ENCODE measurements at places on chromosomes 11 and 22.

DNA sequence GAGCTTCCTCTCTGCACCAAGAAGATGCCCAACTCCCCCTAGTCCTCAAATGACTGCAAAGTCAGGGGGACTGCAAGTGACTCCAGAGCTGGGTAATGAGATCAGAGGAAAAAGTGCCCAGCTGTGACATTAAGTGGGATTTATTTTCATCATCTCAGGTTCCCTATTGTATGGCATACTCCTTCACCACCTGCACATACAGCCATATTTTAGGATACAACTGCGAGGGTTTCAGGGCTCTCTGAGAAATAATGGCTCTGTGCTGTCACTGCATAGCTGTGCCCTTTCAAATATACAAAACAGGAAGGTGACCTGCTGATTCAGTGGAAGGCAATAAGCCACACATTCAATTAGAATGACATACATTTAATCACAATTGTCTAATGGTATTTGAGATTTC lies 45.6 kb upstream of the PLET1 start:
- no peak for DNase-seq

DNA sequence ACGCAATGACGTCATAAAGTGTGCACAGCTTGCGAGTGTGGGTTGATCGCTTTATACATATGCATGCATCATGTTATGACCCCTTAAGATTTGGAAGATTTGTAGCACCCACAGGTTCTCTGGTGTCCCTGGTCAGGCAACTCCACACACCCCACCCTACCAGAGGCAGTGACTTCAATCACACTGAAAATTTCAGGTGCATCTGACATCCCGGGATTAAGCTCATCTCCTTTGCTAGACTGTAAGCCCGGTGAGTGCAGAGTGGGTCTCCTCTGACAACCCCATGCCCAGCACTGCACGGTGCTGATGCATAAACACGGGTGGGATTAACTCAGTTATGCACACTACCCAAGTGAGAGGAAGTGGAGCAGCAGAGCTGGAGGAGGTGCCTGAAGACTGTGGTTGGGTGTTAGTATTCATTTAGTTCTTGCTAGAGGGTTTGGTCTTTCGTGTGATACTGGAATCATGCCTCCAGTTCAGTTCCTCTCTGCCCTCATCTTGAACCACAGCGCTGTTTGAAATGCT lies 6.5 kb downstream of the ARSA start:
- no peak for DNase-seq

DNA sequence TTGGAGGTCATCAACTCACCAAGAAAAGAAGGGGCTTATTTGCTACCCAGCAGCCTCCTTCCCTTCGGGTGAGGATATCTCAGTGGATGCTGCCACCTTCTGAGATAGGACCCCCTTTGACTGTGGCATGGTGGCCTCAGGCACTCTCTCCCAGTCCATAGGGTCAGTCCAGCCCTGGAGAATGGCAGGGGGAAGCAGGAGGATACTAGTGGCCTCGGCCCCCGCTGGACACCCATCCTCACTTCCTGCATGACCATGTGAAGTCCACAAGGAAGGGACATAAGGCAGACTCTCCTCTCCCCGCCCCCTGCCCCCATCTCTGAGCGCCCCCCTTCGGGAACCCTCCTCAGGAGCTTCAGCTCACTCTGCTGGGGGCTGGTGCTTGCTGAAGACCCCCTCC lies 24.4 kb downstream of the TPBGL start:
- no peak for DNase-seq

- DNase-seq, result no peak
These were observed 107.4 kb downstream of the MORC2 start for GRCh38 chr22:30861131-30861530.

GRCh38 chr11:119371778-119372182 lies 9.7 kb downstream of the USP2 start:
- peak; percentile 29 for DNase-seq

- DNase-seq, result no peak
These were observed 14.8 kb upstream of the PAX6 start for GRCh38 chr11:31825838-31826484.

DNA sequence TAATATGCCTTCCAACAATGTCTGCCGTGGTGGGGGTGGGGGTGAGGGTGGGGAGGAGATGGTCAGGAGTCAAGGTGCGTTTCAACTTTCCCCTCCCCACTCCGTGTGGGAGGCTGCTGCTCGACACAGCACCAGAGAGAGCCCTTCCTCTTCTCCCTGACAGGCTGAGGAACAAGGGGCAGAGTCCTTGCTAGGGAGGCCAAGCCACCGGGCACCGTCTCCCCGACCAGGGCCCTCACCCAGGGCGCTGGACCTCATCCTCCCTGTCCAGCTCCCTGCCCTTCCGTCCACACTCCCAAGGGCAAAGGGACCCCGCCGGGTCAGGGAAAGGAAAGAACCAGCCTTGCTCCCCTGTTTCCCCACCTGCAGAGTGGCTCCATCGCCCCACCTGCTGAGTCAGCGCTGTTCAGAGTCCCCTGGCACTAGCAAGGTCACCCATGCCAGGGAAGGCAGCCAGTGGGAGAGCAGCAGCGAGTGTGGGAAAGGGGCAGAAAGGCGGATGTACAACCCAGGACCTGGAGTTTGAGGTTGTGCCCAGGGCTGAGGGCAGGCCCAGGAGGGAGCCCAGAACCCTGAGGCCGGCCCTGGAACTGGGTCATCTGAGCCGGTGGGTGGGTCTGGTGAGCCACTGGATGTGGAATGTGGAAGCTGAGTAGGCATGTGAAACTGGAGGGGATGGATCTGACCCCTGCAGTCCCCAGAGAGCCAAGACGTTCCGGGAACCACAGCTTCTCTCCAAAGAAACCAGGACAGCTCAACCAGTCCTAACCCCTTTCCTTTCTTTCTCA lies 47.2 kb downstream of the BUD13 start:
- no peak for DNase-seq

GRCh38 chr22:48047722-48048500 lies 1285.5 kb downstream of the TBC1D22A start:
- no peak for DNase-seq

DNA sequence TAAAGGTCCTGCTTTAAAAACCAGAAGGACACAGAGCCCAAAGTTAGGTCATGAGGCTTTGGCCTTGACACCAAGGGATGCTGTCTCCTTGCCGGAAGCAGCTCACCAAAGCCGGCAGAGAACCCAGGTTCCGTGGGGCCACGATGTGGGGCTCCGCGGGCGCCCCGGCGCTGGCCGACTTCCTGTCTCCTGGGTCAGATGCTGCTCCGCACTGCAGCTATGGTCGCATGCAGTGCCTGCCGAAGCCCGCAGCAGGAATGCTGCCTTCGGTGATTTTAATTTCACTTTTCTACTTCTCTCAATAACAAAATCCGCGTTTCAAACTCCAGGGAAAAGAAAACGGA lies 454 bp upstream of the OTUB1 start:
- DNase-seq, result no peak

- DNase-seq, result no peak
These were observed 244.2 kb downstream of the NTM start for GRCh38 chr11:131614631-131615030.

DNA sequence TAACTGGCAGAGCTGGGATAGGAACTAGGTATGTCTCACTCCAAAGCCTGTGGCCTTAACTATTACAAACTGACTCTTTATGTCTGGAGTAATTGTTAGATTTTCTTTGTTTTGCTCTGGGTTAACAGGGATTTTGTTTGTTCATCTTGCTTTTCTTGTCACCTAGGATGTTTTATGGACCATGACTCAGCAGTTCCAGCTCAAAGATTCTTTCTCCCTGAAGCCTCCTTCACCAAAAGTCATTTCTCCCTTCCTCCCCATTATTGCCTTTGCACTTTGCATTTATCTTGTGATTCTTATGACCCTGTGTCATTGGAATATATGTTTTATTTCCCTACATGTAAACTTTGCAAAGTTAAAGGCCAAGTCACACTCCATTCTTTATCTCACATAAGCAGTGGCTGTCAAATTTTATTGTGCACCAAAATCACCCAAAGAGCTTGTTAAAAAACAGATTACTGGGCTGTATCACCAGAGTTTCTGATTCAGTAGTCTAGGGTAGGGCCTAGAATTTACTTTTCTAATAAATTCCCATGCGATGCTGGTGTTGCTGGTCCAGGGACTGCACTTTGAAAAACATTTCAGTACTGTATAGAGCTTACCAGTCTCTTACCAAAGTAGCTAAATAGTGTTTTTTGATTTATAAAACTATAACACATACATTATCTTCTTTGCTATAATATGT lies 327.7 kb downstream of the DLG2 start:
- DNase-seq, result peak; percentile 28

DNA sequence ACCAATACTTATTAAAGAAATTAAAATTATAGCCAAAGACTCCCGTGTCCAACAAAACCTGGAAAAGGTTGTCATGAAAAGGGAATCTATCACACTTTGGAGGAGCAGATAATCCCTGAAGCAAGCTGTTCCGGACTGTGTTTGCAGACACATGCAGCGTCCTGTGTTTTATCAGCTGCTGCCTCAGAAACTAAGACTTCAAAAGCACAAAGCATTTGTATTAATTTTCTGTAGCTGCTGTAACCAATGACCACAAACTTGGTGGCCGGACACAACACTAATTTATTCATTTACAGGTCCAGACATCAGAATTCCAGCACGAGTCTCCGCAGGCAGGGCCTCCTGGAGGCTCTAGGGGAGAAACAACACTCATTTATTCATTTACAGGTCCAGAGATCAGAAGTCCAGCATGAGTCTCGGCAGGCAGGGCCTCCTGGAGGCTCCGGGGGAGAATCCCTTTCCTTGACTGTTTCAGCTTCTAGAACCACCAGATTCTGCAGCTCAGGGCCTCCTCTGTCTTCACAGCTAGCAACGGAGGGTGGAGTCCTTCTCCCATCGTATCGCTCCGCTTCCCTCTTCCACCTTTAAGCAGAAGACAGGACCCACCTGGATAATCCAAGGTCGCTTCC lies 465.3 kb downstream of the BRD1 start:
- DNase-seq, result no peak

GRCh38 chr11:44823868-44824267 lies 97.1 kb downstream of the TSPAN18 start:
- no peak for DNase-seq

DNA sequence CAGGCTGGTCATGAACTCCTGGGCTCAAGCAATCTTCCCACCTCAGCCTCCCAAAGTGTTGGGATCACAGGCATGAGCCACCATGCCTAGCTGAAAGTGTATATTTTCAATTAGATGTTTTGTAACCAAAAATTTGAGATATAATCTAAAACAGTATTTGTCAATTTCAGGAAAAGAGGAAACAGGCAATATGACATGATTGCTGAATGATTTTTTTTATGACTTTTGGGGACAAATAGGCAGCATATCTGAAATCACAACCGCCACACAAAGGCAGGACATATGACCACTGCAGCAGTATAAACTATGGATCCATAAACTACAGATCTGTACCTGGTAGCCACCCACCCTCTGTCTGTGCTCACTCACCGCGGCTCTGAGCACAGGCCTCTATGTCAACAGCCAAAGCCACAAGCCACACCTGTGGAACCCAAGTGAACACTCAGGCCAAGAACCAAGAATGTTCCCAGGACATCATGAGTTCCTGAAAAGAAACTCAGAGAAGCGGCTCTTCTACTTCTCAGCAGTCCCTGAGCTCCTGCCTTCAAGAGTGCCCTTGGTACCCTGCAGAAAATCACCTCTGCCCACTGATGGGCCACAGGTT lies 22.5 kb downstream of the PISD start:
- DNase-seq, result no peak

GRCh38 chr11:21405422-21405821 lies 736.0 kb downstream of the NELL1 start:
- DNase-seq, result no peak

GRCh38 chr22:43624144-43624998 lies 187.7 kb downstream of the EFCAB6 start:
- no peak for DNase-seq

DNA sequence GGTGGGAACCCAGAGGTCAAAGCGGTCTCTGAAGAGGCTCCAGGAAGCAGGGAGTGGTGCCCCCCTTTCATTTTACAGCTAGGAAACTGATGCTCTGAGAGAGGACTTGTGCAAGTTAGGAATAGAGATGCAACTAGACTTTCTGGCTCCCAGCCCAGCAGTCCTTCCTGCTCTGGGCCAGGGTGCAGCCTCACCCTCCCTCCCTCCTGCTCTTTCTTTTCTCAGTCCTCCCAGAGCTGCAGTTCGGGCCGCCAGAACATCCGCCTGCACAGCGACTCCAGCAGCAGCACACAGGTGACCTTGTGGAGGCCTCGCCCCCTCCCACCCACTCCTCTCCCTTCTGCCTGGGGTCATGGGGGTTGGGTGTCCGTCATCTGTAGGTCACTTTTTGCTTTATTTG lies 51.5 kb downstream of the LHFPL7 start:
- peak; percentile 69 for DNase-seq

- DNase-seq, result no peak
These were observed 5.2 kb downstream of the USP2 start for GRCh38 chr11:119376197-119376847.

DNA sequence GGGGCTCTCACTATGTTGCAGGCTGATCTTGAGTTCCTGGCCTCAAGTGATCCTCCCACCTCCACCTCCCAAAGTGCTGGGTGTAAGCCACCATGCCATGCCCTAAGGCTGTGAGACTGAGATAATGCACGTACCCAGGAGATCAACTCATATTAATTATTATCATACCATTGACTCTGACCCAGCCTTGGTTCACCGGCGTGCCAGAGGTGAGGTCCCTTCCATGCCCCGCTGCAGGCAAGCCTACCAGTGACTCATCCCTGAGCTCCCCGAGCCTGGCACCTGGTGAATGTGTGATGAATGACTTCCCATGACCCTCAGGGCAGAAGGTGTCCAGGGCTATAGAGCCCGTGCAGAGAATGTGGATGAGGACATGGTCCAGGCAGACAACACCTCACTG lies 12.1 kb downstream of the GAL3ST1 start:
- DNase-seq, result no peak

GRCh38 chr11:749731-750130 lies 2.5 kb downstream of the TALDO1 start:
- DNase-seq, result no peak

GRCh38 chr11:41970681-41971080 lies 511.2 kb upstream of the LRRC4C start:
- no peak for DNase-seq

GRCh38 chr11:128857341-128857740 lies 9.8 kb downstream of the KCNJ1 start:
- no peak for DNase-seq

Measured in NCI-H460 (cell line).